Smooth muscle cell of trachea (primary cell): ENCODE measurements at places on chromosomes 1 and 21. TPM values are rescaled to one million over a fixed set of nuclear protein-coding genes. Genes with fewer than 3 reads are reported as not detected.

The EVI5 gene
- 30.3 and 31.4 TPM in 2 replicates for total RNA-seq

The LMX1A gene
- total RNA-seq: not detected in 2 replicates

The TTC22 gene
- total RNA-seq: under 0.01 TPM in 2 replicates

The TNFRSF4 gene
- under 0.01 and 0.17 TPM in 2 replicates for total RNA-seq

The SAMD13 gene
- total RNA-seq: 1.2 and 3.1 TPM in 2 replicates

The SNX7 gene
- total RNA-seq: 46.5 and 54.0 TPM in 2 replicates

The MOB3C gene
- total RNA-seq: 9.7 and 17.5 TPM in 2 replicates

The CELA3A gene
- total RNA-seq: not detected in 2 replicates

The BEST4 gene
- 0.33 TPM in 1 of 2 replicates, not detected in the other for total RNA-seq

The POLR3GL gene
- total RNA-seq: 17.7 and 19.2 TPM in 2 replicates

The CEP170 gene
- total RNA-seq: 81.4 and 113 TPM in 2 replicates

The AMY2A gene
- total RNA-seq: not detected in 2 replicates

The GBP5 gene
- 0.17 and 0.87 TPM in 2 replicates for total RNA-seq

The KCNJ9 gene
- total RNA-seq: under 0.01 TPM in 1 of 2 replicates, not detected in the other

The DISC1 gene
- total RNA-seq: 3.0 and 3.5 TPM in 2 replicates

The S100PBP gene
- 29.9 and 70.5 TPM in 2 replicates for total RNA-seq

The C4BPA gene
- total RNA-seq: not detected in 2 replicates

The LCE6A gene
- not detected in 2 replicates for total RNA-seq
